ENCODE measurements at places on chromosomes 2 and 18.

DNA sequence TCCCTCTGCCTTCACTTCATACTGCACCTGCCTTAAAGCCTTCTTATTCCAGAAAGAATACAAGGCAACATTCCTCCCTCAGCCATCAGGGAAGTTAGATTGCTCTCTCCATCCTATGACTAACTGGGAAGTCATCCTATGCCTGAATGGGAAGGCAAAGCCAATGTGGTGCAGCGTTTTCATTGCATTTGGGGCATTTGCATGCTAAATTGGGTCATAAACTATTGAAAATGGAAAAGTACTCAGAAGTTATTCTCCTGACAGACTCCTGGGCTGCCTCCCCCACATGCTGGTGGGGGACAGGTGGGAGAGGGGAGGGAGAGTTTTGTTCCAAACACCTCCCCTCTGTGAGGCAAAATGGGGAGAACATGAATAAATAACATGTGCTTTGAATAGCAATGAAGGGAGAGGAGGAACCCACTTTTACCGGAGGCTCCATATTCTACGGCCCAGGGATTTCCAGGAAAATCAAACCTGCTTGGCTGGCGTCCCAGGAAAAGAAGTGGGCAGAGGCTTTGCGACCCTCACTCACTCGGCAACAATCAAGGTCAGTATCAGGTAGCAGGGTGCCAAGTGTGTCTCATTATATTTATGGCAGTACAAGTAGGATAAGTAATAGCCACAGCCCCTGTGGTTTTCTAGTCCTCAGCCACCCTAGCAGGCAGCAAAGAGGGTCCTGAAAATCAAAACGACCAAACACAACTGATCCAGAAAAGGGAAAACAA lies 84.1 kb downstream of the BOD1L2 start:
- DNase-seq, result no peak

DNA sequence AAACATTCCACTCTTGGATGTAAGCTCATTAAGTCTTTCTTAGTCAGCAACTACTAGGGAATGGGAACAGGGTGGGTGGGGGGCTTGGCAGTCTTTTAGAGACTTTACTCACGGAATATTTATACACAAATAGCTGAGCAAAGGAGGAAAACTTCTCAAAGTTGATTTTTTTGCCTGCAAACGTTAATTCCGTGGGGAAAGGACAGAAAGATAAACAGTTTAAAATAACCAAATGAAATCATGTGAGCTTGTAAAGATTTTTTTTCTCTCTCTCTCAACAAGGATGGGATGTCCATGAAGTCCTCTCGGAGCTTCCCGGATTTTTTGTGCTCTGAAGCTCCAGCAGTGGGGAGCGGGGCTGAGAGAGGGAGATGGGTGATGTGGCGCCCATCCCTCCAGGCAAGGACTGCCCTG lies 32.2 kb upstream of the MAT2A start:
- DNase-seq, result no peak

DNA sequence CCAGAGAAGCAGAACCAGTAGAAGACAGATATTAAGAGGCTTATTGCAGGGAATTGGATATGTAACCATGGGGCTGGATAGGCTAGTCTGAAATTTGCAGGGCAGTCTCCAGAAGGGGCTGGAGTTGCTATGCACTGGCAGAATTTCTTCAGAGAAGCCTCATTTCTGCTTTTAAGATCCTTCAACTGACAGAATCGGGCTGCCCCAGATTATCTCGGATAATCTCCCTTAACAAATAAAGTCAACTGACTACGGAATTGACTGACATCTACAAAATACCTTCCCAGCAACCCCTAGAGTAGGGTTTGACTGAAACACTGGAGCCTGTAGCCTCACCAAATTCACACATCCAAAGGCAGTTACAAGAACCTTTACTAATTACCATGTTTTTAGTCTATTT lies 136.4 kb downstream of the SOCS6 start:
- no peak for DNase-seq

GRCh38 chr18:13233787-13234783 lies 15.5 kb downstream of the LDLRAD4 start:
- no peak for DNase-seq

DNA sequence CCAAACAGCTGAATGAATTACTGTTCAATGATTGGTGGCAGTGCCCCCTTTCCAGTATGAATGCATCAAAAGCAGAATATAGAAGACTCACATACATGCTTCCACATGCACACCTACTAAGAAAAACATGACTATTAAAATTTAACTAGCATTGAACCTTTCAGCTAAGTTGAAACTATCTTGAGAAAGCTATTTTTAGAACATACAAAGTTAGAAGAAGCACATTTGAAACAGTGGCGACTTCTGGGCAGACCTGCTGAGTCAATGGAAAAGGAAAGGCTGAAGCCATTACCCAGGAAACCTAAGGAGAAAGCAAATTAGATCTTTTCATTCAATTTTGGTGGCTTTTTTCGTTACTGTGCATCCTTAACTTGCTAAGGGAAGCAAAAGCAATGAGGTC lies 55.9 kb downstream of the PLA2R1 start:
- no peak for DNase-seq

DNA sequence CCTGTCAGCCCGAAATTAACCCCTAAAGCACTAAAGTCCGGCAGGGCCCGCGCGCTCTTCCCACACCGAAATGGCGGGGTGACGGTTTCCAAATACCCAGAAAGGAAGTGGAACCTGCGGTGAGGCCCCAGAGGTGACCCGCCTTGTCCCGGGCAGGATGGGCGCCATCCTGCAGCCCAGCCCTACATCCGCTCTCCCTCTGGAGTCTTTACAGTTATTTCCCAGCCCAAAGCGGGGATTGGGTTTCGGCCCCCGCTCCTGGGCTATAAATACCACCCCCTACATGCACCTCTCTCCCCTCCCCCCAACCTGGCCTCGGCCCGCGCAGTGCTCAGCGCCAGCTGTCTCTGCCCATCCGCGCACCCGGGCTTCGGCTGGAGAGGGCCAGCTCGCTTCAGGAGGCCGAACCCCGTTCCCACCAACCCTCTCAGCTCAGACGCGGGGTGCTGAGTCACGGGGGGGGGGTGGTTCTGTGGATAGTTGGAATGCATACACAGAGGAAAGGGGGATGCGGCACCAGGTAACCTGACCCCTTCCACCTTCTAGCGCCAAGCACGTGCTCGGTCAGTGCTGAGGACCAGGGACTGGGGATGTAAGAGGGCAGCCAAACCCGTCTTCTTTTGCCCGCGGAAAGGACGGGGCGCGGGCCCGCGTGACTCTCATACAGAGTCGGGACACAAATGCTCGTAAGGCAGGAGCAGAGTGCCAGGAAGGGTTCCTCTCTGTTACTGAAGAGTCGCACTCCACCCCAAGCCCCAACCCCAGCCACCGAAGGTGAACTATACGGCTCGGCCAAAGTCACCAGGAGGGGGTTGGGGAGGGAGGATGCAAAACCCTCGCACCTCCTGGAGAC lies at the start of gene TUBA4B:
TSS of gene TUBA4B (plus strand) at position 344 of the 853 bp plus-strand sequence. CDS start at position 509, 165 bp downstream.
- peak; percentile 74 for DNase-seq

DNA sequence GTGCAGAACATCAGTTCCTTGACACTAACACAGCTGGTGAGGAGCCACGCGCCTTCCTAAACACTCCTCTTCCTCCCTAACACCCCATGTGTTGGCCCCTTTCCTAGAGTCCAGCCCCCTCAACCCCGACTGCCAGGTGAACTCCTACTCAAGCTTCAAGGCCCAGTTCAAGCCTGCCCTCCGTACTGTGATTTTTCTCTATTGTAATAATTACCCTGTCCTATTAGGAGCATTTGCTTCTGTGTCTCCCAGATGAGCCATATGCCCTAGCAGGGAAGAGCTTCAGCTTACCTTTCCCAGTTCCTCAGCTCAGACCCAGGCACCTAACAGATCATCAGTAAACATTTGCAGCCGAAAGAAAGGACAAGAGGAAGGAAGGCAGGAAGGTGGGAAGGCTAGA lies 130.6 kb upstream of the SALL3 start:
- no peak for DNase-seq

DNA sequence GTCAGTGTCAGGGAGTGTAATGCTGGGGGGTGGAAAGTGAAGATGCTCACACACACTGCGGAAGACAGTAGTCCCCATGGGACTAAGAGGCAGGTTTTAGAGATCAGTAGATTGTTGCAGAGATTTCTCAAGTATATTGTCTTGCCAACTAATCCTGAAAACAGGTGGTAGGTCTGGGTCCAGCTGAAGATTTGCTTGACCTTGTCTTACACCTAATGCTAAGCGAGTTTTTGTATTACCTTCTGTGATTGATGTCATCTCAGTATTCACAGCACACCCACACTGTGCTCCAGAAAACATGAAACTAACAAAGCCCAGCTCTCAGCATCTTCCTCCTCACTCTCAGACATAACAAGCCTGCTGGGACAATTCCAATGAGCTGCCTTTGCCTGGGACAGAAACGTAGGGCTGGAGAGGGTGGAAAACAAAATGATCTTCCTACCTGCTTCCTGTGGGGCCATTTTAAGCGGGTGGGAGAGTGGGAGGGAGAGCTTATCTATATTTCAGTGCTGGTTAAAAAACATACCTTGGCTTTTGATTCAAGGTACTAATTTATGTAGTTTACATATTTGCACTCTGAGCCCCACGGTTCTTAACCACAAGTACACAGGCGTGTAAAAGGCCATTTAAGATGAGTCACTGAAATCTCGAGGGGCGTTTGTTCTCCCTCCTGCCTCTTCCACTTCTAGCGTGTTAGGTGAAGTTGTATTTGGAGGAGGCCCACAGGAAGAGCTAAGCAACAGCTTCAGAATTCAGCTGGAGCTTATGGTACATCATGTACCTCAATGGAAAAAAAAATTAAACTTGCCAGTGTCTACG lies 23.1 kb upstream of the RBMS1 start:
- DNase-seq, result no peak

GRCh38 chr18:23146861-23147469 lies 11.7 kb downstream of the CABLES1 start:
- no peak for DNase-seq

- DNase-seq, result no peak
Measured at GRCh38 chr18:22033085-22033484, 136.3 kb upstream of the GATA6 start.

DNA sequence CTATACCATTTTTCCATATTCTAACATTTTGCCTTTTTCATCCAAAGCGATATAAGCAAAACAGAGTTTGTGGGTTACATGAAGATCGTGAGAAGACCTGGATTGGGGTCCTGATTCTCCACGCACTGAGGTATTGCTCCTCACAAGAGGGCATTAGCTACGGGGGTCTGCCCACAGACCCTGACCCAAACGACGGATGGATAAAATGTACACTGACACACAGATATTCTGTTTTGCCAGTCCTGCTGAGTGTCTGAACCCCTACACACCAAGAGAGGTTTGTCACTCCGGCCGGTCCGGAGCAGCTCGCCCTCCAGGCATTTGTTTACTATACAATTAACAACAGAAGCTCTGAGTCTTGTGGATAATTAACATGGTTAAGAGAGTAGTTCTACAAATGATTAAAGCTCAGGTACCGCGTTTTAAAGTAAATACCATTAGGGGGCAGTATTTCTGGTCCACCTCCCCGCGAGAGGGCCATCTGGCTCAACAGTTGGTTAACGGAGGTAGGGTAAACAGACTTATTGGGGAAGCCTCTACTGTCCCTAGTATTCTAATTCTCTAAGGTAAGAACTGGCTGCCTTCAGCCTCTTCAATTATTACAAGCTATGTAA lies 28.4 kb downstream of the SCYGR8 start:
- DNase-seq, result peak; percentile 14

DNA sequence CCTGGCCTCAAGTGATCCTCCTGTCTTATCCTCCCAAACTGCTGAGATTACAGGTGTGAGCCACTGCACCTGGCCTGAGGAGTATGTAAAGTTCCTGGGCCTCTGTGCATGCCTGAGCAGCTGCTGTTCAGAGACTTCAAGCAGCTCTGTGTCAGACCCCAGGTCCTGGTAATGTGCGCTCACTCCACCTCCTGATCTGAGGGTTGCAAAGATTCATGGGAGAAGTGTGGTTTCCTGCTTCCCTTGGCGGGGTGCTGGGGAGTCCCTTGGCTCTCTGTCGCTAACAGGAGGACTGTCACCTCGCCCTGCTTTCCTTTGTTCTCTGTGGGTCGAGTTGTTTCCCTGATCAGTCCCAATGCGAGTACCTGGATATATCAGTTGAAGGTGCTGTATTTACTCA lies 8.6 kb upstream of the IL36A start:
- no peak for DNase-seq

DNA sequence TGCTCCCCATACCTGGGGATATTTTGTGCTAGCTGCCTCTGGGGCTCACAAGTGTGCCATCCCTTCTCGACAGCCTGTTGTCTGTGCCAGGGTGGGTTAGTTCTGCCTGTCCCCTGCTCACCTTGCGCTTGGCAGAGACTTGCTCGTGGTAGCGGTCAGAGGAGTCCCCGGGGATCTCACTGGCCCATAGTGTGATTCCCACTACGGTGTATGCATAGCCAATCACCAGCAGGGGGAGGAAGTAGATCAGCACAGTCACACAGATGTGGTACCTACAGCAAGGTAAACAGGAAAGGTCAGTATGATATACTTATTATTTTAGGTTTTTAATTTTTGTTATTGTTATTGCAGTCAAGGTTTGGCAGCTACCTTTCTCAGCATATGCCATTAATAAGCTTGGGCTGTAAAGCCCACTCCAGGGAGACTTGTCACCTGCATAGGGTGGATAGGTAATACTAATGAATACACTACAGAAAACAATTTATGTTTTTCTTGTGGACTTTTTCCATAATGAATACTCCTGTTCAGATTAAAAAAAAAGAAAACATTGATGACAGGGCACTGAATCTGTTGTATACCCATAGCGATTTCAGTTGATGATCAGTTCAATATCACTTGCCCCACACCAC lies 95.2 kb downstream of the POLE4 start:
- DNase-seq, result no peak

- no peak for DNase-seq
Measured at GRCh38 chr2:118925476-118925875, 16.5 kb upstream of the MARCO start.

DNA sequence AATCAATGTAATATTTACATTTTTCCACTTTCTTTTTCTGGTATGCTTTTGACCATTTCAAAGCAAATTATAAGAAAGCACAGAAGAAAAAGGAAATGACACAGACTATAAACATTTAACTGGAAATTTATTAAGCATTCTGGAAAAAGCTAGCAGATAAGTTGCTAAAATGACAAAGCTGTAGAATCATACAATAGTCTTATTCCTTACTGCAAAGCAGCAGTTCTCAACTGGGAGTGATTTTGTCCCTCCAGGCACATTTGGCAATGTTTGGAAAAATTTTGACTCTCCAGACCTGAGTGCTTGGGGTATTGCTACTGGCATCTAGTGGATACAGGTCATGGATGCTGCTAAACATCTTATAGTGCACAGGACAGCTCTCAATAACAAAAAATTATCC lies 75.1 kb downstream of the MBD5 start:
- no peak for DNase-seq
